ENCODE measurements at places on chromosomes 12 and 14.

- DNase-seq = no peak
Observed at GRCh38 chr12:108585864-108586263, 12.0 kb downstream of the TMEM119 start.

DNA sequence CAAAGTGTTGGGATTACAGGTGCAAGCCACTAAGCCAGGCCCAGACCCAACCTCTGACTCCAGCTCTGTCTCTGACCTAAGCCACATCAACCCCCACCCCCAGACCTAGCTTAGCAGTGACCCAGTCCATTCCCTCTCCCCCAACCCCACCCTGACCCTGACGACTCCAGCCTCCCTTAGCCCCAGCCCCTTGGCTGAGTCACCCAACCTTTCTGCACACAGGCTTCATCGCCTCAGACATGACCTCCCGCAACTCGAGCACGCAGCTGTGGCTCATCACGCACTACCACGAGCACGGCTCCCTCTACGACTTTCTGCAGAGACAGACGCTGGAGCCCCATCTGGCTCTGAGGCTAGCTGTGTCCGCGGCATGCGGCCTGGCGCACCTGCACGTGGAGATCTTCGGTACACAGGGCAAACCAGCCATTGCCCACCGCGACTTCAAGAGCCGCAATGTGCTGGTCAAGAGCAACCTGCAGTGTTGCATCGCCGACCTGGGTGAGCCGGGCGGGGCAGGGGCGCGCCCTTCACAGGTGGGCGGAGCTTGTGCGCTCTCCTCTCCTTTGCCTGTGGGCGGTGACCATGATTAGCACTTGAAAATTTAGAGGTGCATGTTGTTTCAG, 7.8 kb downstream of the ACVRL1 start:
- no peak for DNase-seq

DNA sequence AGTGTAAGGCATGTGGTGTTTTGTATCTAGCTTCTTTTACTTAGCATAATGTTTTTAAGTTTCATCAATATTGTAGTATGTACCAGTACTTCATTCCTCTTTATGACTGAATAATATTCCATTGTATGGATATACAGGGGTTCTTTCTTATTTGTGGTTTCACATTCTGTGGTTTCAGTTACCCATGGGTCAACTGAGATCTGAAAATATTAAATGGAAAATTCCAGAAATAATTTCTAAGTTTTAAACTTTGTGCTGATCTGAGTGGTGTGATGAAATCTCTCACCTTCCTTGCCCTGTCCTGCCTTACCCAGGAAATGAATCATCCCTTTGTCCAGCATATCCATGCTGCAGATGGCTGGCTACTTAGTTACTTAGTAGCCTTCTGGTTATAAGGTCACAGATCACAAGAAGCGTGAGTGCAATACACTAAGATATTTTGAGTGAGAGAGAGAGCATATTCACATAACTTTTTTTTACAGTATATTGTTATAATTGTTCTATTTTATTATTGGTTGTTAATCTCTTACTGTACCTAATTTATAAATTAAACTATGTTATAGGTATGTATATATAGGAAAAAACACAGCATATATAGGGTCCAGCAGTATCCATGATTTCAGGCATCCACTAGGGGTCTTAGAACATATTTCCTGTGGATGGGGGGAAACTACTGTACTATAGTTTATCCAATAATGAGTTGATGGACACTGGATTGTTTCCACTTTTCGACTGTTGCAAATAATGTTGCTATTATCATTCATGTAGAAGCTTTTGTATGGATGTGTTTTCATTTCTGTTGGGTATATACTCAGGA, 59.6 kb upstream of the LRTM2 start:
- DNase-seq = peak; percentile 12

- no peak for DNase-seq
Observed at GRCh38 chr12:122090759-122091515, 12.4 kb downstream of the MLXIP start.

DNA sequence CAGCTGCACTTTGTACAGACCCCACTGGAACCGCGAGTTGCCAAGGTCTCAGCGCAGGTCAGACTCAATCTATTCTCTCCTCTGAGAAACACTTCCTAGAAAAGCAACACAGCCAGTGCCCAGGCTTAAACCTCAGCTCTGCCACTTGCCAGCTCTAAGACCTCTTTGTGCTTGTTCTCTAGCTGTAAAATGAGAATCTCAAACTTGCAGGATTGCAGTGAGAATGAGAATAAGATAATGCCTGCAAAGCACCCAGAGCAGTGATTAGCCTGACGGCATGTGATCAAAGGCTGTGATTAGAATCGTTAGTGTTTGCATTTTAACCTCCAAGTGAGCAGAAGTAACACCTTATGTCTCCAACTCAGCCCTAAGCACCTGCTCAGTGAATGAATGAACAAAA, 21.3 kb downstream of the ANO2 start:
- no peak for DNase-seq

GRCh38 chr14:50093496-50093895, 22.9 kb downstream of the VCPKMT start:
- no peak for DNase-seq

GRCh38 chr12:130480887-130481286, 143.2 kb downstream of the PIWIL1 start:
- DNase-seq = no peak

- no peak for DNase-seq
Observed at GRCh38 chr12:123602651-123603195, 824 bp downstream of the DDX55 start.

DNA sequence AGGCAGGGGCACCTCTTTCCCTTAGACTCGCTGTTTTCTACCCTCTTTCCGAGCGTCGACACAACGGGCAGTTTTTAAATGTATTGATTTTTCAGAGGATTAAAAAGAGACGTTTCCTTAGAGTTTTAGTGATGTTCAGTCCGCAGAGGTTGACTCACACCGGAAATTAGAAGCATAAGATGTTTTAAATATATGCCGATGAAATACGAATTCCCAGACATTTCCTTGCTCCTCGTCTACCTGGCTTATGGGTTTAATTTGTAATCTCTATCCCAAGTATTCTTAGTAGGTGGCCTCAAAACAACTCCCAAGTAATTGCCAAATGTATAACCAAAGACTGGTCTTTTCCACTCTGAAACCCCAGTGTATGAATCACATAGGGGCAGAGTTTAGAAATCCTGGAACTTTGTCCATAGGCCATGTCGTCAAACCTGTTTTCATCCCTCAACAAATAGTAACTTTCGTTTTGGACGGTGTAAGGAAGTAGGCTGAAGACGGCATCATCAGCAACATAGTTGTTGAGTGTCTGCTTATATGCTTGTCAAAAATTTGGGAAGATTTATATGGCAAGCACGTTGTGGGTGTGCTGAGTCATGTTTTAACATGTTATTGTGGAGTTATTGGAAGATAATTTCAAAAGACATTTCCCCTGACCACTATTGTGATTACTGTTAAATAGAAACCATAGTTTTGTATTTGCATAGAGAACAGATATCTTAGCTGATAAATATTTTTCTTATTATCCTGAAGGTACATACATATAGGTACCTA, 824 bp downstream of the TBK1 start:
- peak; percentile 89 for DNase-seq
